ENCODE measurements at places on chromosomes 7 and 10.
A peak's percentile ranks its signal among the peaks of the same experiment; 100 is the strongest.

- DNase-seq = peak; percentile 43
Measured at GRCh38 chr10:71383972-71384687, 12.6 kb upstream of the CDH23 start.

- DNase-seq = no peak
Measured at GRCh38 chr10:58896229-58896628, 280.2 kb upstream of the PHYHIPL start.

- DNase-seq = no peak
Measured at GRCh38 chr7:73885975-73886798, 25.2 kb downstream of the TMEM270 start.

- no peak for DNase-seq
Measured at GRCh38 chr7:124027236-124027635, 5.6 kb downstream of the TMEM229A start.

- DNase-seq = no peak
Measured at GRCh38 chr10:126337251-126337810, 50.9 kb downstream of the ADAM12 start.

DNA sequence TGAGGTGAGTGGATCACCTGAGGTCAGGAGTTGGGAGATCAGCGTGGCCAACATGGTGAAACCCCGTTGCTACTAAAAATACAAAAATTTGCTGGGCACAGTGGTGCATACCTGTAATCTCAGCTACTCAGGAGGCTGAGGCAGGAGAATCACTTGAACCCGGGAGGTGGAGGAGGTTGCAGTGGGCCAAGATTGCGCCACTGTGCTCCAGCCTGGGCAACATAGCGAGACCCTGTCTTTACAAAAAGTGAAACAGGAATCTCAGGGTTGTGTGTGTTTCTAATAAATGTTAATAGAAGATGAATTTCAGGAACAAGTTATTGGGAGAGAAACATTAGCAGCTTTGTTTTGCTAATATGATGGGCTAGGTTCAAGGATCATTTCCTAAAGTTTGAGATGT, 19.9 kb downstream of the PPP2R2D start:
- no peak for DNase-seq

DNA sequence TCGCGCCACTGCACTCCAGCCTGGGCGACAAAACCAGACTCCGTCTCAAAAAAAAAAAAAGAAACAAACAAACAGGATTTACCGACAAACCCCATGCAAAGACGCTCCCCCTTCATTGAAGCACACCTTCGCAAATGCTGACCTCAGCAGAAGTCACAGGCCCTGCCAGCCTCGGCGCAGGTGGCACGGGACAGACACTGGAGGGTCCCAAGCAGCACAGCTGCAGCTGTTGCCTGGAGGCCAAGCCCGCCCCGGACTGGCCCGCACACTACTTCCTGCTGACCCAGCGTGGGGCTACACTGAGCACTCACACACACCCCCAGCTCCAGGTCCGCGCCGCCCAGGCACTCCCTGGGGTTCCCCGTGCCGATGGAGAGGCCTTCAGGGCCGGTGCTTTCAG, 31.2 kb downstream of the SNX8 start:
- DNase-seq = no peak

DNA sequence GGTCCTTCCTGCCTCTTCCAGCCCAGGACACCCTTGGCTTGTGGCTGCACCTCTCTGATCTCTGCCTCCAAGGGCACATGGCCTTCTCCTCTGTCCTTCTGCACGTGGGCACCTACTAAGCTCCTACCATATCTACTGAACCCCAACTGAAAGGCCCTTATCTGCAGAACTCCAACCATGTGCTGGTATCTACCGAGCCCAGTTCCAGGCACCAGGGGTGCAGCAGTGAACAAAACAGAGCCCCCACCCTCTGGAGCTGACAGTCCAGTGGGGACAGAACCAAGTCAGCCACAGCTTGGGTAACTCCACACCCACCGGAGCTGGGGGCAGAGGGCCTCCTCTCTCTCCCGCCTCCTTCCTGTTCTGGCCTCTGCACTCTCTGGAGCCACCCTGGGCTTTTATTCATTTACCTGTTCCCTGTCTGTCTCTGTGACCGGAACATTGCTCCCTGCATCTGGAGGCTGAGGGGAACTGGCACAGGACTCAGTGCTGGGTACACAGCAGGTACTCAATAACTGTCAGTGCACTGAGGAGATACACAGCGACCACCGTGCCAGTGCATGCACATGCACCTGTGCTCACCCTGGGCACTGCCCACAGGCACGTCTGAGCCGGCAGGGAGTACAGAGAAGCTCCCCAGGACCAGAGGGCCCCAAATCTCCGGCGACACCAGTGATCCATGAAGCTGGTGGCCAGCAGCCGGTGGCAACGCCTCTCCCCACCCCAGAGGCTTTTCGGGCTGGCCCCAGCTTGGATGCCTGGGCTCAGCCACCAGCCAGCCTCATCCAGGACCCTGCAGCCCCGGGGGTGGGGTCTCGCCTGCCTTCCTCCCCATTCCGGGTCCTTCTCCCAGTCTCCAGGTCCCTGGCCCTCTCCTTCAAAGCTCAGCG, 2.0 kb downstream of the MICALL2 start:
- DNase-seq = no peak

GRCh38 chr10:103193820-103194529, 903 bp upstream of the NT5C2 start:
- no peak for DNase-seq

GRCh38 chr7:123657304-123657685, 1.6 kb downstream of the LMOD2 start:
- no peak for DNase-seq

DNA sequence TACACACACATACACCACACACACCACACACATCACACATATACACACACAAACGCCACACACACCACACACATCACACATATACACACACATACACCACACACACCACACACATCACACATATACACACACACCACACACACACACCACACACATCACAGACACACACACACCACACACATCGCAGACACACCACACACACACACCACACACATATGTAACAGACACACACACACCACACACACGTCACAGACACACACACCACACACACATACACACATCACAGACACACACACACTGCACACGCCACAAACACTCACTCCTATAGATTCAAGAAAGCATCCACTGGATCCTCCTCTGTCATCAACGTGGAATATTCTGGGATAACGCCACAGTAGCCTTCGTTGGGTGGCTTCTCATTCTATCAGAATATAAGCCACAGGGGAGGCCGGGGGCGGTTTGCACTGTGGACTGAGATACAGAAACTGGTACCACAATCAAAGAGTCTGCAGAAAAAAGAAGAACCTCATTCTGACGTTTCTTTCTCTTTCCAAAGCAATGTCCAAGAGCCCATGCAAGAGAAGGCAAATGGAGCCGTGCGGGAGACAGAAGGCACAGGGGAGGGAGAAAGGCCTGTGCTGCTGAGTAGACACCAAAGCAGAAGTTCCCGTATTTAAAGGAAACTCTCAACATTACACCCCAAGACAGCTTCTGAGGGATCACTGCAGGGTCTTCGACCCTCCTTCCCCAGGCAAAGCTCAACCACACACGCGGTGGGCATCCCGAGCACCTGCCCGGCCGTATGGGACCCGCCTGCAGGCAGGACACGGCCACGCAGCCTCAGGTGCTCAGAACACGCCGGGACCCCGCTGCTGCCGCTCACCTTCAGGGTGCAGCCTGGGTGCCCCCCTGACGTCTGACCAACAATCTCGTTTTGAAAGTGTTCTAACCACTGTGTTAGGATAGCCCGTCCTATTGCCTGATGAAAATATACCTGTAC, 321.2 kb downstream of the DNAJB6 start:
- no peak for DNase-seq

- DNase-seq = no peak
Measured at GRCh38 chr7:30348083-30348560, 63.7 kb downstream of the ZNRF2 start.

GRCh38 chr10:3485057-3485686, 299.8 kb downstream of the KLF6 start:
- no peak for DNase-seq

GRCh38 chr10:127535802-127536515, 13.2 kb upstream of the NPS start:
- DNase-seq = no peak

Data from stimulated activated CD8-positive, alpha-beta memory T cell treated with anti-CD3 and anti-CD28 coated beads, Interleukin-4, amount 100 ng/mL, for 4 hours (primary cell).